ENCODE measurements at places on chromosomes 16 and 17.
A peak's percentile ranks its signal among the peaks of the same experiment; 100 is the strongest.

- no peak for DNase-seq
Observed at GRCh38 chr17:55174133-55174532, 90.6 kb upstream of the HLF start.

- no peak for DNase-seq
Observed at GRCh38 chr16:56408379-56409098, 16.8 kb downstream of the AMFR start.

DNA sequence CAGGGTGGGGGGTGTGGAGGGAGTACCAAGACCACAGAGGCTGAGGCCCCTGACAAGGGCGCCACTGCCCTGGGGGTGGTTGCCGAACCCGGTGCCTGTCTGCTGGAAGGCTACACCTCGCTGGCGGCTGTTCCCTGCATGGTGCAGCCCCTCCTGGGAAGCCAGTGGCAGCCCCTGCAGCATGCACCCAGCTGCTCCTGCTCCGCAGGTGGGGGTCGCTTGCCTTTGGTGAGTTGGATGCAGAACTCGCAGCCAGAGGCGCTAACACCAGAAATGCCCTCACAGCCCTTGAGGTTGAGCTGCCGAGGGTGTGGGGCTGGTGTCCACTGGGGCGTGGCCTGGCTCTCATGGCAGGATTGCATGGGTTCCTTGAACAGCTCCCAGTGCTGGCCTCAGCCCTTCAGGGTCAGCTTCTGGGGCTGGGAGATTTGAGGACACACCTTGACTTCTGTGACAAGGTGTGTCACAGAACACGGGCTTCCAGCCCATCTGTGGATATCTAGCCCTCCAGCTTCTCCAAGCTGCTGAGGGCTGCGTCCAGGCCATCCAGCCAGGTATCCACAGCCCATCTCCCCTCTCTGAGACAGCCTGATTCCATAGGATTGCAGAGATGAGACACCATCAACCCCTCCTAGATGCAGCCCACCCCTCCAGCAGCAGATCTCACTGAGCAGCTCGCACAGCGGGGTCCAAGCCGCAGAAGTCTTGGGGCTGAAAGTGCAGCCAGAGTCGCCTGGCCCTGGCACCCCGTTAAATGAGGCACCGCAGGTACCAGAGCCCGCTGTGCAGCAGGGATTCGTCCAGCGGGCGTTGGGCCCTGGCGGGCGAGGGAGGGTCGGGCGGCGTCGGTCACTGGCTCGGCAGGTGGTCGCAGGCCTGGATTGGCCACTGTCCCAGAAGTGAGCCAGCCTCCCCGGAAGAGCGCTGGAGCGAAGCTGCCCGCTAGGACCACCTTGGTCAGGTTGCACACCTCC, 586.3 kb downstream of the KCNJ18 start:
- no peak for DNase-seq

- DNase-seq, result no peak
Observed at GRCh38 chr17:18247613-18248001, 10.9 kb downstream of the FLII start.

DNA sequence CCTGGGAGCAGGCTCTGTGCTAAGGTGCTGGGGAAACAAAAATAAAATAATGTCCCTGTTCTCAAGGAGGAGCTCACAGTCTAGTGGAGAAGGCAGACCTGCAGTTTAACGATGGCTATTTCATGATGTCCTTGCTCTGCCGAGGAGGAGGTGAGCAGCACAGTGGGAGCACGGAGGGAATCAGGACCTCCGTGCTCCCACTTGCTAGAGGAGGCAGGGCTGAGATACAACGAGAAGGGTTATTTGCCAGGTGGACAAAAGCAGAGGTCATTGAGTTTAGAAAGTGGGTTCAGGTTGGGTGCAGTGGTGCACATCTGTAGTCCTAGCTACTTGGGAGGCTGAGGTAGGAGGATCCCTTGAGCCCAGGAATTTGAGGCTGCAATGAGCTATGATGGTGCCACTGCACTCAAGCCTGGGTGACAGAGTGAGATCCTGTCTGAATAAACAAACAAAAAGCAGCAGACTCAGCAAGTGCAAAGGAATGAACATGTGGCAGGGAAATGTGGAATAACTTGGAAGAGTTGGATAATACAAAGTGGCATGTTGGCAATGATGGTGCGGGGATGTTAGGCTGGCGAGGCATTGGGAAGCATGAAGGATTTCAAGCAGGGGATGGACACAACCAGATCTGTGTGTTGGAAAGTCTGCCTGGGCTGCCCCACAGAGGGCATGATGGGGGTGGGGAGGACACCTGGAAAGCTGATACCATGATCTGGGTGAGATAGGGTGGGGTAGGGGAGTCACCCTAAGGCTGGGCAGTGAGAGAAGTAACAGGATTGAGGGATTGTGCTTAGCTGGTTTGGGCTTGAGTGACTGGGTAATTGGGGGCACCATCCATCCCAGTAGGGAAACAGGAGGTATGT, 12.8 kb upstream of the TNS4 start:
- no peak for DNase-seq

DNA sequence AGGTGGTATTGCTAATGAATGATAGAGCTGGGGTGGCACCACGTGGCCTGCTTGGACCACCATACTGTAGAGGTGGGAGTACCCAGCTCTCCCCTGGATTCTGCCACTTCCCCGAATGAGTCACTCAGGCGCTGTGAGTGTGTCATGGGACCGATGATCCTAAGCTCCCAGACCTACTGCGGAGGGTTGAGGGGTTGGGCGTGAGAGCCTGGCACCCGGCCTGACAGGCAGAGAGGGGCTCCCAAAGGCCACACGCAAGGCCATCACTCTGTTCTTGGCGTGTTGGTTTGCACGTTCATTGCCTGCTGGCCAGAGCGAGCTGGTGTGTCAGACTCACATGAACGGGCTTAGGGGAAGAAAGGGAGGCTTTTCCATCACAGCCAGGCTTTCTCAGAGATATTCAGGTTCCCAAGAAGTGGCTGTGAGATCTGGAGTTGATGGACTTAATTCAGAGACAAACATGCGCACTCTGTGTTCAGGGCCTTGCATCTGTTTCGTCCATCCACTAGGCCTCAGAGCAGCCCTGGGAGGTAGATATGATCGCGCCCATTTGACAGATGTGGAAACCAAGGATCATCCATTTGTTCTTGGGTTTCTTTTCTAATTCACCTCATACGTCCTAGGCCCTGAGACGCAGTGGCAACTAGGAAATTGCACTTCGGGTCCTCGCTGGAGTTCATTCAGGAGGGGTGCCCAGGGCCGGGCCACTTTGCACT, 41.4 kb downstream of the CMIP start:
- peak; percentile 55 for DNase-seq

GRCh38 chr17:52148288-52148968, 10.1 kb downstream of the CA10 start:
- DNase-seq, result no peak

DNA sequence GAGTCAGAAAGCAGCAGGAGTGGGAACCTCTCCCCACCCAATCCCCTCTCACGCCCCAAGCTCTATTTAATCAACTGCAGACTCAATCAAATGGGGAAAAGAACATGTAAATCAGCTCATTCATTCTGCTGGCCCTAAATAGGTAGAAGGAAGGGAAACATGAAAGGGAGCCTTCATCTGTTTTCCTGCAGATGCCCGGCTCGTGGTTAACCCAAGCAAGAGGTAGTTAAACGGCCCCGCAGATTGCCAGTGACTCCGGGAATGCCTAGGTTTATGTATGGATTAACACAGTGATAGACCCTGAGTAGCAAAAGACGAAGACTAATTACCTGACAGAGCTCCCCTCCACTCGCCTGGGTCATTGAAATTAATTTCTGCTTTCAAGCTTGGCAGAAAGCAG, 542.0 kb downstream of the WWOX start:
- DNase-seq, result no peak

- no peak for DNase-seq
Observed at GRCh38 chr17:80708480-80708879, 163.8 kb downstream of the RPTOR start.

- DNase-seq, result no peak
Observed at GRCh38 chr16:10663146-10663545, 31.6 kb downstream of the TEKT5 start.

- no peak for DNase-seq
Observed at GRCh38 chr16:68236826-68237242, 907 bp upstream of the ESRP2 start.

GRCh38 chr16:19147627-19148026, 20.4 kb upstream of the SYT17 start:
- DNase-seq, result no peak

DNA sequence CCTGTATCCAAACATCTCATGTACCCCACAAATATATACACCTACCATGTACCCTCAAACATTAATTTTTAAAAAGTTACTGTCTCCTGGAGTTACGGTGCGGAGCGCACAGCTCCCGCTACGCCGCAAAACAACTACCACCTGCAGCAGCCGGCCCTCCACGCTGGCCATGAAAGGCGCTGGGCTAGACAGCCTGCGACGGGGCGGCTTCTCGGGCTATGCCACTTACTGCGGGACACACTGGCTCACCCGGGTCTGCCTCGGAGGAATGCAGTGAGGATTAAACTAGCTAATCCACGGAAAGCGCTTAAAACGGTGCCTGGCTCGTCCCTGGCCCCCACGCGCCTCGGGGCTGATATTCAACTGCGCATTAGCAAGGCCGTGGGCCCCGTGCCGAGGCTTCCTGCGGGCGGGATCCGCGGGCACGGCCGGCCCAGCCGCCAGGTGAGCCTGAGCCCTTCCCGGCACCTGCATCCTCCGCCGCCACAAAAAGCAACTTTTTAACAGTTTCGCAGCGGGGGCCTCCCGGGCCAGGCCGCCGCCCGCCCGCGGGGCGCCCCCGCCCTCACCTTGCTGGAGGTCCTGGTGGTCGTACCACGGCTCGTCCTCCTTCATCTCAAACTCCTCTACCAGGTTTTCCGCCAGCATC, 633 bp downstream of the CDR2 start:
- DNase-seq, result no peak

GRCh38 chr17:42920922-42921321, 20.3 kb downstream of the G6PC1 start:
- no peak for DNase-seq

DNA sequence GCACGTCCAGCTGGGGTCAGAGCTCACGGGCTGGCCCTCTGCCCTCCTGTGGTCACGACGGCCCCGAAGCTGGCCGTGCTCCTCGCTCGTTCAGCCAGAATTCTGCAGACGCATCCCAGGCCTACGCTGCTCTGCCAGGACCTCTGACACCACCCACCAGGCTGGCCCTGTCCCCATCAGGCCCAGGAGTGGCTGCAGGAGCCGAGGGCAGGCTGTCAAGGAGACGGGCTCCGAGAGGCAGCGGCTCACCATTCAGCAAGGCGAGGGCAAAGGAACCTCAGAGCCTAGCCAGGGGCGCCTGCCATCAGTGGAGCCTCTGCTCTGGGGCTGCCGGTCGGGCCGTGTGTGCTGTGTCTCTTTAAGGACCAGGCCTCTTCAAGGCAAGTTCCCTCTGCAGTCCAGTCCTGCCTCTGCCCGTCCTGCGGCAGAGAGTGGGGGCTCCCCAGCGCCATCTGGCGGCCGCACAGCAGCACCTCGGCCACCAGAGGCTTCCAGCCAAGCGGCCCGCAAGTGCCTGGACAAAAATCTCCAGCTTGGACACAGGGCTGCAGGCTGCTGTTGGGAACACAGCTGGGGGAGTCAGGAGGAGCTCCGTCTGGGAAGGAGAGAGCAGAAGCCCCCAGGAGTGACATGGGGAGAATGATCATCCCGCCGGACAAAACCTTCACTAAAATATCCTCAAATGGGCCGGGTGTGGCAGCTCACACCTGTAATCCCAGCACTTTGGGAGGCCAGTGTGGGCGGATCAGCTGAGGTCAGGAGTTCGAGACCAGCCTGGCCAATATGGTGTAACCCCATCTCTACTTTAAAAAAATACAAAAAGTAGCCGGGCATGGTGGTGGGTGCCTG, 7.4 kb upstream of the ABR start:
- DNase-seq, result peak; percentile 46

GRCh38 chr17:82479602-82480001, 21.1 kb downstream of the NARF start:
- DNase-seq, result no peak

GRCh38 chr16:85420501-85421337, 192.4 kb upstream of the GSE1 start:
- no peak for DNase-seq

Measured in AG09309 (cell line).